Stimulated activated effector memory CD8-positive, alpha-beta T cell treated with anti-CD3 and anti-CD28 coated beads, Interleukin-12 subunit alpha, Interleukin-12 subunit beta, amount 100 ng/mL, for 72 hours (primary cell): ENCODE measurements at places on chromosomes 3 and 15.

DNA sequence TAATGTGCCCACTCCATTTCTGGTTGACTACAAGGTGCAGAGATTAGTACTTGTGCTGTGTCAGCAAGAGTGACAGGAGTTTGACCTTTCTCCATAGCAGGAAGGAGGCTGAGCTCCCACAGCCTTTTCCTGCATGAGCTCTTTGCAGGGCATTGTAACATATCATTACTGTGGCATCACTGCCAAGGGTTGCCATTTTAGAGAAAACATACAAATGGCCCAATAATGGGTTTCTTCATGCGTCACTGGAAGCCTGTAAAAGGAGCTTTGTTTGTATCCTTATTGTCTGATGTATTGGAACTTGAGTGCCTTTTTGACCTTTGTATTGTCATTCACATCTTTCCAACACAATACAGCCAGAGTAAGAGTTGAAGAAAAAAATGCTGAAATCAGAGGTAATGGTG lies 323.0 kb upstream of the CDIN1 start:
- DNase-seq: no peak

DNA sequence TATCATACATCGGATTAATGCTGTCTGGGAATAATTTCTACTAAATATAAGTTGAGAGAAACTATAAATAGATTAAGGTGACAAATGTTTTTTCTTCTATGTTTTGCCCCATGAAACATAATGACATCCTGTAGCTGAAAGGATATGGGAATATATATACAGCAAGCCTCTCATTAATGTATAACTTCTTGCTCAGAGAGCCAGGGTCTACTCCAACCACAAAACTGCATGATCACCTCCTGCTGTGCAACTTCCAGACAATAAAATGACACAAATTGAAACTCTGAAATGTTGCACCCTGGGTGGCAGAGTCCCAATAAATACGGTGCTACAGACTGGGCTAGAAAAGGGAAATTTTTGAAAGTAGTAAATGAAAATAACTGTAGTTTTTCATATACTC lies 571.9 kb upstream of the CBLB start:
- no peak for DNase-seq

GRCh38 chr3:195394700-195395099 lies 48.1 kb downstream of the ACAP2 start:
- no peak for DNase-seq

DNA sequence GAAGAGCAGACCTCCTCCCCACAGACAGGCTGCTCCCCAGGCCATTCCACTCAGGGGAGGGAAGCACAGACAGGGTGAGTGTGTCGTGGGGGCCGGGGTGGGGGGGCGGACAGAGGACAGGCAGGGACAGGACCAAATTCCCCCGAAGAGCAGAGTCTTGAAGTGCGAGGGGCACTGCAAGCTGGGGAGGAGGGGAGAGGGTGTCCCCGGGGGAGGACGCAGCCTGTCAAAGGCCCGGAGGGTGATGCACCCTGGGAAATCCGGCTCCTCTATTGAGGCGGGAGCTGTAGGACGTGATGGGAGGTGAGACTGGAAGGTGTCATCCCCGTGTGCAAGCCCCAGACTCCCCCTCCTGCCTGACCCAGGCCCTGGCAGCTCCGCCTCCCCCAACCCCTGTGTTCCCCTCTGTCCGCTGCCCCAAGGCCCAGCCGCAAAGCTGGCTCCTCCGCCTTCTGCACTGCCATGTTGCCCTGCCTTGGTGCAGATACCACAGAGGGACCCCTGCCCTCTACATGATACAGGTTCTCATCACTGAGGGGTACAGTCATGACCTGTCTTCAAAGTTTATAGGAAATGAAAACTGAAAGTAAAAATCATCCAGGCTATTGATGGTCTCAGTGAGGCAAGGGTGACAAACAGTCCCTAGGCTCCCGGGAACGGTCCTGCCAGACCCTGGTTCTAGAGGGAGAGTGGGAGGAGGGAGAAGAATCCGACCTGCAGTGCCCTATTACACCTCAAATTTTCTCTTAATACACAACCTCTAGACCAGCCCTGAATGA lies 76.3 kb upstream of the IQSEC1 start:
- DNase-seq: no peak

- DNase-seq: peak; percentile 22
Observed at GRCh38 chr3:44439499-44440295, 37.8 kb downstream of the ZNF445 start.
